Nephron progenitor cell (in vitro differentiated cells): ENCODE measurements at places on chromosomes 12 and 14.
A peak's percentile ranks its signal among the peaks of the same experiment; 100 is the strongest.

GRCh38 chr14:66009089-66009488 lies 477.1 kb upstream of the CCDC196 start:
- DNase-seq = no peak

DNA sequence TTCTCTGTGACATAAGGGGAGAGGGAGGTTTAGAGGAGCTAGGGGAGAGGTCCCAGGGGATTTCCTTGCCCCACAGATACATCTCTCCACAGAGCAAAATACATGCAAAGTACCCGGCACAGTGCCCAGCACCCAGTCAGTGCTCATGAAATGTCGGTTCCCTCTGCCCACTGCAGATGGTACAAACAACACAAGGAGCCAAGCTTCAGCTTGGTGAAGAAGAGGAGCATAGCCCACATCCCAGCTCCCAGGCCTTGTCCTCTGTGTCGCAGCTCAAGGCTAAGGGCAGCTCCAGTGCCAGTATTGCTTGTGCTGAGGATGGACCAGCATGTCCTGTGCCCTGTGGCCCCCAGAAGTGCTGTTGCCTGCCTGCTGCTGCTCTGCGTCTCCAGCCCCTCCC lies 35.0 kb upstream of the FKBP4 start:
- DNase-seq = no peak

DNA sequence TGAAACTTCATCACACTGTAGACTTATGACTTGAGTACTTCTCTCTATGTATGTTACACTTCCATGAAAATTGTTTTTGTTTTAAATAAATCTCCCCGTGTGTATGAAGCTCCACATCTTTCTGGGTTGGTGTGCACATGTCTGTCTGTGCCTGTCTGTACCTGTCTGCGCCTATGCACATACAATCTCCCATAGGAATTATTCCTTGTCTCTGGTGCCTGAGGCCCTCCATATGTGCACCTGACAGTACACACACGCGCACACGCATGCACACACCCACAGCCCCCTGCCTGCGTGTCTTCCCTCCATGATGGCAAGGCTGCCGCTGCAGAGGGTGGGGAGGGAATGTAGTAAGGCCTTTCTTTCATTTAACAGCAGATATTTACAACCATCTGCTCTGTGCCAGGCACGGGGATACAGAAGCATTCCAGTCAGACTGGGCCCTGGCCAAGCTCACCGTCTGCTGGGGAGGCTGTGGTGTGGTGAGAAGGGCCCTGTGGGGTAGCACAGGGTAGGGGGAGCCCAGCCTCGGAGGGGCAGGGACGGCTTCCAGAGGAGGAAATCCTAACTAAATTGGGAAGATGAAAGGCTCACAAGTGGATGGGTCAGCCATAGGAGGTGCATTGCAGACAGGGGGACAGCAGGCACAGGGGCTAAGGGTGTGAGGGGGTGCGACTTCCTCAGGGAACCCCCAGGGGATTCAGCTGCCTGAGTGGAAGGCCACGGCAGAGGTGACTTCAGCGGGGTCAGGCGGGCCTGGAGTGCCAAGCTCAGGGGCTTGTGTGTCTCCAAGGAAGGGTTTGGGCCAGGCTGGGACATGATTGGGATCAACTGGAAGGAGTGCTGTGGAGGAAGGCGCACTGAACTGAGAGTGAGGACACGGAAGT lies 26.1 kb downstream of the KRT8 start:
- no peak for DNase-seq

GRCh38 chr12:32533971-32534590 lies 134.7 kb downstream of the FGD4 start:
- peak; percentile 22 for DNase-seq

- no peak for DNase-seq
Measured at GRCh38 chr14:53778263-53778662, 178.4 kb downstream of the BMP4 start.

GRCh38 chr12:25957793-25958427 lies 572 bp upstream of the RASSF8 start:
- peak; percentile 4 for DNase-seq

DNA sequence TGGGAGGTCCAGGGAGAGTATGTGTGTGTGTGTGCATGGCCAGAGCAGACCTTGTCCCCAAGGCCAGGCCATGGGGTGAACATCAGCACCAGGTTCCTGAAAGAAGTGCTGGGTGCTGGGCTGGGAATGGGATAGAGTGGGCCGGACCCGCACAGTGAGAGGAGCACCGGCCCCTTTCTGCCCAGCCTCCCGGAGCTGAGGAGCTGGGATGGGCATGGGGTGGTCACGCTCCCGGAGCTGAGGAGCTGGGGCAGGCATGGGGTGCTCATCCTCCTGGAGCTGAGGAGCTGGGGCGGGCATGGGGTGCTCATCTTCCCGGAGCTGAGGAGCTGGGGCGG lies 83.3 kb downstream of the B4GALNT3 start:
- DNase-seq = peak; percentile 16

DNA sequence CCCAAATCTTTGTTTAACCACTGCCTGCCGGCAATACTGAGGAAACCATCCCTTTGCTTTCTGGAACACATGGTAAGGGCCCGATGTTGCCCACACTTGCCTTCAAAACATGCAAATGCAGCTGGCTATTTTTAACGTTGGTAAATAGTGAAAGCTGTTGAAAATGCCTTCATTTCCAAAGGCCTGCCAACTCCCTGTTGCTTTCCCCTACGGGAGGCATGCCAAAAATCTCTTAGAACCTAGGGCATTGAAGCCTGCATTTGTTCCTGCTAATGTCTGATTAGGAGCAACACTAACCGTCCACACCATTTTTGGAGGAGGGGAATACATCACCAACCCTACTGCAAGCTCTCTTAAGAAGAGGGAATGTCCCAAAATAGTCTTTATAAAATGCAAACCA lies 152.6 kb upstream of the NOS1 start:
- no peak for DNase-seq

DNA sequence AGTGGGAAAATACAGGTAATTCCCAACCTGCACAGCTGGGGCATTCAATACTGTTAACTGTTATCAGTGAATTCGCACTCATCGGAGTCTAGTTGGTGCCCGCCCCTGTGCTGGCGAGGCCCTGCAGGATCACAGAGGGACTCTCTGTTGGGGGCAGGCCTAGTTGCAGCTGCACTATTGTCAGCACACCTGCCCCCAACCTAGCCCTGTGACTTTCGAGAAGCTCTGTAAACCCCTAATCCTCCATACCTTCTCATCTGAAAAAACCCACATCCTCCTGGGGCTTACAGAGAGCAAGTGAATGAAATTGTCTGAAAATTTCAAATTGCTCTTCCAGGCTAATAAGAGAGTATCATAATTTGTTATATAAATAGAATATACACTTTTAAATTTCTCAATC lies 132.2 kb upstream of the NUDT4 start:
- DNase-seq = no peak

DNA sequence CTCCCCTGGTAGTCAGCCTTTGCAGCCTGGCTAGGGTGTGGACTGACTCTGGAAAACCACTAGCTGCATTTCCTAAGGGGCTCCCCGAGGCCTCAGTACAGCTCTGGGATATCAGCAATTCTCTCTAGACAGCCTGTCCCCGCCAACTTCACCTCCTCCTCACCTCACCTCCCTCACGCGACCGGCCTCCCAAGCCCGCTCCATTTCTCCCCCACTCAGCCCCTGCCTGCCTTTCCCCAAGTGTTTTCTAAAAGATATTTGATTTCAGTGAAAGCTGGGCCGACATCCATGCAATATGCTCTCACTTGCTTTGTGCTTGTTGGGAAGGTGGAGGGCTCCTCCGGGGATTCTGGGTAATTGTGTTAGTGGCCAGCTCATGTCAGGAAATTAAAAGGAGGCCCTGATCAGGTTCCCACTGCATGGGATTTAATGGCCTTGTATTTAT lies 91.8 kb downstream of the ESRRB start:
- DNase-seq = no peak

DNA sequence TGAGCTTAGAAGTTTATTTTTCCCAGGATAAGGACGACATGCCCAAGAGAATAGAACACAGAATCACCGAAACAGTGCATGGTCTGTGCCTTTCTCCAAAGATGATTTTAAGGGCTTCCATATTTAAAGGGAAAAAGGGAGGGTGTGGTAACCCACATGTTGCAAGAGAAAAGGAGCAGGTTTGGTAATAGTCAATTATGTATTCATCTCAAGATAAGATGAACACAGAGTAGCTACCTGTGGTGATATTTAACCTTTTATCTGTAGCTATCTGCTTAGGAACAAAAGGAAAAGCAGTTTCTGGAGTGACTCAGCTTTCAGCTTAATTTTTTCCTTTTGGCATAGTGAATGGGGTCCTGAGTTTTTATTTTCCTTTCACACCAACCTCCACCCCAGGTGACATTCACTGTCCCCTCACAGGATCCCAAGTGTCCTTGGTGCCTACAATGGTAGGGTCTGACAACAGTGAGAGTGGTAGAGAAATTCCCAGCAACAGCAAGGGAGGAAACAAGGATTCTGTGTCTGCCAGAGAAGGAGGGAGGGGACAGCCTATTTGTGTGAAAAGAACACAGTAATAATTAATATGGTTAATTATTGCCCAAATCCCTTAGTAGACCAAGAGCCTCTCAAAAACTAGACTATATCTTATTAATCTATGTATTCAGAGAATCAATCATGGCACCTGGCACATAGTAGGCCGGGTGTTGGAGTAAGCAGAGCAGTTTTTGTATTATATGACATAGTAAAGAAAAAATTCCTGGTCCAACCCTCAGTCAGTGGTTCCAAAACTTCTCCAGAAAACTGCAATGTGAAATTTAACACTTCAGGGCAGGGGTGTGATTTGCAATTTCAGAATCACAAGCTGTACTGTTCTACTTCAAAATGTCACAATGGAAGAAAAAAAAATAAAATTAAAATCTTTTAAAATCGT lies 154.5 kb downstream of the PHLDA1 start:
- DNase-seq = no peak

GRCh38 chr14:104082807-104083206 lies 2.7 kb upstream of the ASPG start:
- DNase-seq = no peak

GRCh38 chr12:14417715-14418114 lies 52.2 kb downstream of the ATF7IP start:
- DNase-seq = peak; percentile 54

- peak; percentile 18 for DNase-seq
Measured at GRCh38 chr12:57524814-57525614, 2.4 kb downstream of the MBD6 start.

- DNase-seq = no peak
Measured at GRCh38 chr12:7582796-7583195, 79.2 kb upstream of the CD163 start.

DNA sequence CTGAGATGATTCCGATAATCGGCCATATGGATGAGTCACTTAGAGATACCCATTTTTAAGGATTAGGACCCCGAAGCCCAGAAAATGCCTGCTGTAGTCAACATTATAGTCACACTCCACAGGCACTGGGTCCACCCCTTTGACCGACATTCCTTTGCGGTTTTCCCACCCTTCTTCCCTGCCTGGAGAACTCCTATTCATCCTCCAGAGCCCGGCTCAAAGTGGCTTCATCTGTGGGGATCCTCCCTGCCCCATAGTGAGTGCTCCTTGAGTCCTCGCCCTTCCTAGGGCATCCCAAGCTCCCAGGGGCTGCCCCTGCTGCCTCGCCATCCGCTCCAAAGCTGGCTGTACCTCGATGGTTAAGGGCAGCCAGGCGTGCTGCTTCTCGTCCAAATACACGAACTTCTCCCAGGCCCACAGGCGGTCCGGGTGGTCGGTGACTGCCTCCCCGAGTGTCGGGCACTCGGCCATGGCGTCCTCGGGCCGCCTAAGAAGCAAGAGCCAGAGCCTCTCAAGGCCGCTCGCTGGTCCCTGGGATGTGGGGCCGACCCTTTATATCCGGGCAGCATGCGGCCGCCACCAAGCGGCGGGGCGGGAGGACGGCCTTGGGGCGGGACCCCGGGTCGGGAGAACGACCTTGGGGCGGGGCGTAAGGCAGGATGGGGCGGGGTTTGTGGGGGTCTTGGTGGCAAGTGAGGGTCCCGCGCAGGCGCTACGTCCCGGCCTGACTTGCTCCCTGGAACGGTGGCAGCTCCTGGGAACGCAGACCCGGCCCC lies at the start of gene TCL1A:
Gene TCL1A (minus strand): TSS at position 530 of the 776 bp plus-strand sequence. CDS start 59 bp downstream, at position 471.
- DNase-seq = no peak
